ENCODE measurements at places on chromosomes 11 and 22.

DNA sequence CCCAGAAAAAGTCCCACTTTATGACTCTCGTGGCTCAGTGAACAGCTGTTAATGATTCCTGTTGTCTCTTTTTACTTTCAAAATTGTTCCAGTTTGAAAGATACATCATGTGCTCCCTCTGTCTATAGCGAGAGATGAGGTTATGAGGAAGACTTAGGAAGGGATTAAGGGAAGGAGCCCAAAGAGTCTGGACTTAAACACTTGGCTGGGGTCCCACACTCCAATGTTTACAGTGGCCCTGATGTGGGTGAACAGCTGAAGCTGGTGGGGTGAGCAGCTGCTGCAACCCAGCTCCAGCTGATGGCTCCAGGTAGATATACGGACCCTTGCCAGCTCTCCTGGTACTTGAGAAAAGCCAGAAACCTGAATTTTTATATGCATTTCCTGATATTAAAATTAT is 84.5 kb upstream of the PLET1 start:
- DNase-seq: no peak

DNA sequence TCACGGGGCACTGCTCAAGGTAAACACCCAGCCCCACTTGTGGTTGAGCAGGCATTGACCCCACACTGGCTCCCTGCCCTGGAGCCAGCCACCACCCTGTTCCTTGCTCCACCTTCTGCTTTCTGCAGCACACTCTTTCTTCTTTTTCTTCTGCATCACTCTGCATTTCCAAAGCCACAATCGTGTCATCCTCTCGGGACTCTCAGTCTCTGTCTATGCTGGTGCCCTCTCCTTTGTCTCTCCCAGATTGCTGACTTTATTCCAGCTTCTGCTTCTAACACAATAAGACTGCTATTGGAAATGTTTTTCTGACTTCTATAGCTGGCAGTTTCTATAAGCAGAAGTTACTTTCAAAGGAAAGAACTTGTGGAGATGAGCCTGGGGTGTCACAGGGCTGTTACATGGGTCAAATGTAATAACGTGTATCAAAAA is 14.4 kb downstream of the GRAP2 start:
- DNase-seq: no peak

DNA sequence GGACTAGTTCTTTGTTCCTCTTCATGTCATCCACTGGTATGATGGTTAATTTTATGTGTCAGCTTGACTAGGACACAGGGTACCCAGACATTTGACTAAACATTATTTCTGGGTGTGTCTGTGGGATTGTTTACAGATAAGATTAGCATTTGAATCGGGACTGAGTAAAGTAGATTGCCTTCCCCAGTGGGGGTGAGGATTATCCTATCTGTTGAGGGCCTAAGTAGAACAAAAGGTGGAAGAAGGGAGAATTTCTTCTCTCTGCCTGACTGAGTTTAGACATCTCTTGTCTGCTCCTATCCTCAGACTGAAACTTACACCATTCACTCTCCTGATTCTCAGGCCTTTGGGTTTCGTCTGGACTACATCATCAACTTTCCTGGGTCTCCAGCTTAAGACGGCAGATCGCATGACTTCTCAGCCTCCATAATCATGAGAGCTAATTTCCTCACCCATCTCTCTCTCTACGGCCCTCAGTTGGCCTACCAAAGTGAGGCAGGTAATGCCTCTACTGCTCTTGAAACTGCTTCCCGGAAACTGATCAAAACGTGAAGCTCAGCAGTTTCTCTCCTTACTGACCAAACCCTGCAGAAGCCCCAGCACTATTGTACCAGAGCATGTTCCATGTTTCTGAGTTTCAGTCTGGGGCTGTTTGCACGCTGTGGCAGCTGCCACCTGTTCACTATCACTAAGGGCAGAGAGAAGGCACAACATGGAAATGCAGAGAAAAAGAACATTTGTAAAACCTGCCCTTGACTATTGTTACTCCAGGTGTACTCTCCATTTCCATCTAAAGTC is 95.4 kb downstream of the NXPE2 start:
- no peak for DNase-seq

DNA sequence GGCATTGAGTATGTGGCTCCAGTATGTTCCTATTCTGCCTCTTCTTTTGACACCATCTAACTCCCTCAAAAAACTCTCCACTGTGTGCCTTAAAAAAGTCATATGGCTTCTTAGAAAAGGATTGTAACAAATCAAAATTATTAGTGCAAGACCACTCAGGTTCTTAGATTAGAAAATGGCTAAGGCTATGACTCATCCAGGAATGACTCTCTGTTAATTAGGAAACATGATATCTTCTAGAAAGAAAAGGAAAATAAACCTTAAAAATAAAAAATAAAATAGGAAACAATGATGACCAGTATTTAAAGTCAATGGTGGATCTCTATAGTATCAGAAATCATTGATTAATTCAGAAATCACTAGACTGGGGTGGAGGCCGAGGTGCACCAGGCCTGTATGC is 21.7 kb downstream of the SLC25A17 start:
- no peak for DNase-seq

- DNase-seq: no peak
These were observed 3.8 kb downstream of the MAP4K2 start for GRCh38 chr11:64799256-64799622.
